BJ (cell line): ENCODE measurements at places on chromosomes 7 and 10.
A peak's percentile ranks its signal among the peaks of the same experiment; 100 is the strongest.

- no peak for DNase-seq
Measured at GRCh38 chr7:97845622-97846203, 26.5 kb downstream of the ASNS start.

DNA sequence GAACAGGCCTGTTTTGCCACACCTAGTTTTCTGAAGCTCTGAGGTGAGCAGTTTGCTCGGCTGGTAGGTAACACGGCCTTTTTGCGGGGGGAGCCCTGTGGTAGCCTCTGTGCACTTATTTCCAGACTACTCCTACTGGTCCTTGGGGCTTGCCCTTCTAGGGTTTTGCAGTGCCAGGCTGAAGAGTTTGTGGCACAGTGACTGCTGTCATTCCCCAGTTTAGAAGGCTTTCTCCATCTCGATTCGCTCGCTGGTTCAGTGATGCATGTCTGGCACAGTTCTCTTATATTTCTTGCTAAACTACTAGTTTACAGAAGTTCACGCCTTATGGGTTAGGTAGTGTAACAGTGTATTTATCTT is 711 bp downstream of the KIF20B start:
- DNase-seq = no peak

GRCh38 chr10:67492317-67493019 is 203.5 kb downstream of the CTNNA3 start:
- no peak for DNase-seq

GRCh38 chr10:103991393-103992128 is 24.6 kb downstream of the SLK start:
- no peak for DNase-seq

DNA sequence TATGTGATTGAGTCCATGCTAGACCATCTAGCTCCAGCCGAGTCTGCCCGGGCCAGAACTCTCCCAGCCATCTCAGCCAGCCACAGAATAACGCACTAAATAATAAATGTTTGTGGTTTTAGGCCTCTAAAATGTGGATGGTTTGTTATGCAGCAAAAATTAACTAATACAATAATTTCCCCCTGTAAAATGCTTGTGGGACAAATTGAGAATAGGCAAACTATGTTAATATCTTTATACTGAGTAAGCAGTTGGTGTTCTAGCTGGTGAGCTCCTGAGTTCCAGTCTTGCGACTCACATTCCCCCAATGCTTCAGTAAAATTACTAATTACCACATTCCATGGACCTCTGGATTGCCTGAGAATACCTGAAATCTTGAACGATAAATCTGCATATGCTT is 316.8 kb upstream of the NFE2L3 start:
- DNase-seq = peak; percentile 46

GRCh38 chr10:83667594-83667993 is 471.7 kb upstream of the GHITM start:
- no peak for DNase-seq

DNA sequence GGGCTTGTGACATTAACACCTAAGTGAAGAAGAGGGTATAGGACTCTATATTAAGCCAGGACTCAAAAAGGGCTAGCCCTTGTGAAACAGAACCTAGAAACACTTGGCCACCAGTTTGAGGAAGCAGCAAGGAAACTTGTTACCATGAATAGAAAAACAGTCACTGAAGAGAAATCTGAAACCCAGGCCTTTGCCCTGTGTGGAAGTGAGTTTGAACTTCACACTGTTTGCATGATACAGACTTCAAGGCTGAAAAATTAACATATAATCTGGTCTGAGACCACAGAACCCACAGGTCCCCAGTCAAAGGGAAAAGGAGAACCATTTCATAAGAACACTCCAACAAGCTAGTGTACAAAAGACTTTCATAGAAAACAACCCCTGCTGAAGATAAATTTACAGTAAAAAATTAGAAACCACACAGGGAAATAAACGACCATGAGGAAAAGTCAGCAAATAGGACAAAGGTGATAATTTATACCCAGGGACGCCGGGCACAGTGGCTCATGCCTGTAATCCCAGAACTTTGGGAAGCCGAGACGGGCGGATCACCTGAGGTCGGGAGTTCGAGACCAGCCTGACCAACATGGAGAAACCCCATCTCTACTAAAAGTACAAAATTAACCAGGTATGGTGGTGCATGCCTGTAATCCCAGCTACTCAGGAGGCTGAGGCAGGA is 76.1 kb downstream of the SKIDA1 start:
- no peak for DNase-seq

DNA sequence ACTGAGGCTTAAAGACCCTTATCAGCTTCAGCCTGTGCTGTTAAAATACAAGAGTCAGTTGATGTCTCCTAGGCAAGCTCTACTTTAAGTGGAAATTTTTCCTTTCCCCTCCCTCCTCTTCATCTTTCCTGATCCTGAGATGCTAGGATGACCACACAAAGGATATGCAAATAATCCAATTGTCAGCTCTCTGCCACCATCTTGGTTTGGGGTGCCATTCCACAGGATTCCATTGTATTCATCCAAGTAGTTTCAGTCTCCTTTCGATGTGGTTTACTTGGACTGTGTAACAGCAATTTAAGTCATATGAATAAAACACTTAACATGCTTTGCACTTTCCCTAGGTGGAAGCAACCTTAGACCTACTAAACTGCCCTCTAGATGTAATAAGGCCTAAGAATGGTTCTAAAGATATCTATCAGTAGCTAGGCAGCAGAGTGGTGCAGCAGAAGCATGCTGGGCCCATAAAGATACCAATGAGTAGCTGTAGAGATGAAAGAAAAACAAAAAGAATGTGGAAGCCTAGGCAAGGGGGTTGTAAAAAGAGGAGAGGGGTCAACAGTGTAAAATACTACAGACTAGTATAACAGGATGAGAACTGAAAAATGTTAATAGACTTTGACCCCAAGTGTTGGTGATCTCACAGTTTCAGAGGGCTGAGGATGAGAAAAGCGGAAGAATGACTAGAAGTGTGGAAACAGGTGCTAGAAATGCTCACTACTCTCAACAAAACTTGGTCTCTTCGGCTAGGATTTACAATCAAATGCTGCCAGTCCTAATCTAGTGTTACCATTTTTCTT is 2.4 kb upstream of the CFAP69 start:
- DNase-seq = no peak

DNA sequence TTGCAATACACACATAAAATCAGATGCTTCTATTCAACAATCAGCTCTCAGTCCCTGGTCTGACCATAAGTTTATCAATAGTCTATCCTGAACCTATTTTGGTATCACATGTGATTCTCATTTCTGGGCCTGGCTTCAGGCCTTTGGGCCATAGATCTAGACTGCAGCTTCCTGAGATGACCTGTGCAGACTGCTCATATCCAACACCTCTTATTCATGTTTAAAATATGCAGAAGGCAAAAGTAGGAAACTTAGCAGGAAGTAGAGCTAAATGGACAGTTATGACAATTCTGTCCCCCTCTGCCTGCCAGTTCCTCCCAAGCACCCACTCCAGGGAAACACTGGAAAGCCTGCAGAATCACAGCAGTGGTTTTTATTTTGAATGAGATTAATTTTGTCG is 53.3 kb downstream of the C7orf25 start:
- no peak for DNase-seq

- DNase-seq = no peak
Measured at GRCh38 chr10:79552143-79552542, 8.1 kb downstream of the SFTPA2 start.
